T-helper 2 cell (primary cell): ENCODE measurements at places on chromosomes 7 and 10.

DNA sequence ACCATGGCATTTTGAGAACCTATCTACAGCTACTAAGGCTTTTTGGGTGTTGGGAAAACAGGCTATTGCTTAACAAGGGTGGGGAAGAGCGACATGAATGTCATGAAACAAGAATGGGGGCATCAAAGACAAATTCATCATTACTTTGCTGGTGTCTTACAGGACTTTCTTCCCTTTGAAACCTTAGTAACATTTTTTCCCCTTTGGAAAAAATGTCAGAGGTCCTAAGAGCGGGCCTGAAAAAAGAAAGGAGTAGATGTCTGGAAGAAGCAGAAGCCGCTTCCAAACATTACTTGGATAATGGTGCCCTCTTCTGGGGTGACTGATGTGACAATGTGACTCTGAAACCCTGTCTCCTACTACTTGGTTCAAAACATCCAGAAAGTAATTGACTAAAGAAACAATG, 3.8 kb upstream of the DDX50 start:
- peak; percentile 55 for DNase-seq

- DNase-seq: no peak
These were observed 1.4 kb downstream of the KBTBD2 start for GRCh38 chr7:32890010-32890792.

GRCh38 chr10:76444034-76444800, 1012.8 kb downstream of the LRMDA start:
- DNase-seq: no peak

- no peak for DNase-seq
These were observed 2.8 kb downstream of the FAM180A start for GRCh38 chr7:135745703-135746312.

- no peak for DNase-seq
These were observed 36.1 kb upstream of the COMMD3 start for GRCh38 chr10:22280078-22280477.

- peak; percentile 90 for DNase-seq
These were observed 984 bp downstream of the SMURF1 start for GRCh38 chr7:99142727-99143520.

GRCh38 chr10:46321770-46322169, 35.0 kb downstream of the ANTXRL start:
- no peak for DNase-seq

DNA sequence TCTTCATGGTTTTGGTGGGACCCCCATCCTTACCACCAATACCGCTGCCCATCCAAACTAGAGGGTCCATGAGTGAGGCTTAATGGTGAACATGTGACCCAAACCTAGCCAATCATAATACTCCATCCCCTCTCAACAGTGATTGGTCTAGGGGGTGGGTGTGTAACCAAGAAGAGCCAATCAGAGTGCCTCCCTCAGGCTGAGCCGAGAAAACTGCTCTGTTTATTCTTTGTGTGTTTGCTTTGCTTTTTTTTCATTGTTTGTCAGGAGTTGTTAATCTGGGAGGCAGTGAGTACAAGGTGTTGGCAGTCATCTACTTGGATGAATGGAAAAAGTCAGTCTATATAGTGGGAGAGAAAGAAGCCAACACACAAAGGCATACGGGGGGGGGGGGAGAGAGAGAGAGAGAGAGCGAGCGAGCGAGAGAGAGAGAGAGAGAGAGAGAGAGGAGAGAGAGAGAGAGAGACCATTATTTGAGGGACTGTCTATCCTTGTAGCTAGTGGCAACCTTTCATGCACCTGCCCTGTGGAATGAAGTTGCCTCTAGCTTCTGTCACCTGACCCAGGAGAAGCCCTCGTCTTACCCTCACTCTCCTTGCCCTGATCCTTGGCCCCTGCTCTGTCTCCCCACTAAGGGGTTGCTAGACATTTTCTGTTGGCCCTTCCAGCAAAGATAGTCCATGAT, 441.7 kb downstream of the TYW1 start:
- no peak for DNase-seq

DNA sequence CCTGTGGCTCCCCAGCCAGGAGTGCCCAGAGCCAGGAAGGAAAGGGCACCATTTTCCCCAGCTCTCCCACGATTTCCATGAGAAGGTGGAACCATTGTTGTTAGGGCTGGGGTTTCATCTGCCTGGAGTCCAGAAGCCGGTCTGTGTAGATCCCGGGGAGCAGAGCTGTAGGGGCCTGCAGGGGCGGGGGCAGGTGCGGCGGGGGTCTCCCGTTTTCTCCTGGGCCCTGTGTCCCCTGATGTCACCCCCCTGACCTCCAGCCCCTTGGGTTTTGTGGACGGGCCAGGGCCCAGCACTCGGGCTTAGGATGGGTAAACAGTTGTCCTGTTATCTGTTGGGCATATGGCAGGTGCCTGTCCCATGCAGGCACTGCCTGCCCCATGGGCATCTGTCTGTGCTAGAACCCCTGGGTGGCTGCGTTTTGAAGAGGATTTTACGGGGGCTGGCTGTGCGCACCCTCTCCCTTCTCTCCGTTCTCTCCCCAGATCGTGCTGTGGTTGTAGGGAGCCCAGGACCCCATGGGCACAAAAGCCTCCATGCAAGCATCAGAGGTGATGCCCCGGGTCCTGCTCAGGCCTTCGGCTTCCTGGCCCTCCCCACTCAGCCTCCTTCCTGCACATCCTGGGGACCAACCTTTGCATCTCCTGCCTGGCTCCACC, 158.8 kb downstream of the WDR37 start:
- DNase-seq: no peak

DNA sequence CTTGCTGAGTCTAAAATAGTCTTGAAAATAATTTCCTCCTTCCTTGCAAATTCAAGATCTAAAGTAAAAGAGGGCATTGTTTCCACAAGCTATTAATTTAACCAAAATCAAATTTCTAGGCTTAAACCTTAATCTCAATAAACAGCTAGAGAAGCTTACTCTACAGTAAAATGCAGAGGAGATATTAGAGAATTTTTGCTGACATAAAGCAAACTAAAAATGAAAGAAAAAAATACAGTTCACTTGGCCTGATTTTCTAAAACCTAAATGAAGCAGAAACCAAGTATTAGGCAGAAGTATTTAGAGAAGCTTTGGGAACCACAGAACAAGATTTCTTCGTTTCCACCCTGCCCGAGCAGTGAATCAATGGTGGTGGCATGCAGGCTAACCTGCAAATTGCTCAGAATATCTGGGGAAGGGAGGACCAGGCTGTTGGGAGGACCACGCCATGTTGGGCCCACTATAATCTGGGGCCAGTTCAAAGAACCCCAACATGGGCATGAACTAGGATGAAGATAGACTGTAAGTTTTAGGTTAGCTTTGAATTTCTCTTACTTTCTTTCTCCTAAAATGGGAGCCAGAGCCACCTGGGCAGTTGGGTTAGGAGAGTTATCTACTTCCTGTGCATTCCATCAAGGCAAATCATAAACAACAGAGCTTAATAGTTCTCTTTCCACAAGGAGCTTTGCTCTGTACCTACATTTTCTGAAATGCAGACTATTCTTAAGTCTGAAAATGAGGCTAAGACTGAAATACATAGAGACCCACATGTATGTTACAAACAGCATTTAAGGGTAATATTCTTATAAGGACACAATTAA, 4.1 kb downstream of the LAMB1 start:
- DNase-seq: no peak

- DNase-seq: no peak
These were observed 149.9 kb downstream of the NEURL1 start for GRCh38 chr10:103643381-103643780.

DNA sequence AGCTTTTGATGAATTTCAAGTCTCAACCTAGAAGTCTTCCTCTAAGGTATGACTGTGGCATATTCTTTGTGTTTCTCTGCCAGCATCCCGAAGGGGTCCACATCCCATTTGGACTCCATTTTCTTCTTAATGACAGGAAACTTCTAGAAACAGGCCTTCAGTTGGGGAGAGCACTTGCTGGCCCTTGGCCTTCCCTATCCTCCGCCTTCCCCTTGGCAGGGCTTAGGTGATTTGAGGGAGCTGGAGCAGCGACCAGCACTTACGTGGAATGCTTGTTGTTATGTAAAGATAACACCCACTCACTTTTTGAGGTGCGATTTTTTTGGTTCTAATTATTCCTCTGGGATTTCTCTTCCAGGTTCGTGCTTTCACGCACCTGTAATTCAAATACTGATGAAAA, 42.9 kb upstream of the ZNF716 start:
- no peak for DNase-seq

DNA sequence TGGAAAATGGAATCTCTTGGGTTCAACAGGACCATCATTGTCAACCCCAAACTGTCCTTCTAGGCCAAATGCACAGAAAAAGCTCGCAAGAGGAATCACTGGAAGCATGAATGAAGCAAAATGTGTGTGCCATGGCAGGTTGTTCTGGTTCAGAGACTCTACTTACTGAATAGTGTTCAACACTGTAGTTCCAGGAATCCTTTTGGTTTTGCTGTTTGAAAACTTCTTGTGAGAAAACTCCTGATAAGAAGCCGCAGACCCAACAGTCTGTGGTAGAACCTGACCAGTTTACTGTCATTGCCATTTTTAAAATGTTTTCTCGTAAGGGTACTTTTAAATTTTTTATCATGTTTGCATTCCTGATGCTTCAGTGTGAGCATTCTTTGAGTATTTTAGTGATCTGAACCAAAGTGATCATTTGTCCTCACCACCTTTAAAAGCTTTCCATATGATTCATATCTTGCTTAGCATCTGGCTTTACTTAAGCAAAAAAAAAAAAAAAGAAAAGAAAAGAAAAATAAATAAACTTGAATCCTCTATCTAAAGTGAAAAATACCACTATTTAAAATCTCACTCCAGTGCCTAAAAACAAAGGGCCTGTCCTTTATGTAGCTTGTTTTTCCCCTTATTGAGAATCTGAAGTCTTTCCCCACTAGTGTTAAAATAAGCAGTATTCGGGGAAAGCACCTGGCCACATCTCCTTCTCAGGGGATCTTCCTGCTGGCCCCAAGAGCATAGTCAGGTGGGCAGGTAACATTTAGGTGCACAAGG, 92.4 kb downstream of the WNT2 start:
- DNase-seq: no peak

DNA sequence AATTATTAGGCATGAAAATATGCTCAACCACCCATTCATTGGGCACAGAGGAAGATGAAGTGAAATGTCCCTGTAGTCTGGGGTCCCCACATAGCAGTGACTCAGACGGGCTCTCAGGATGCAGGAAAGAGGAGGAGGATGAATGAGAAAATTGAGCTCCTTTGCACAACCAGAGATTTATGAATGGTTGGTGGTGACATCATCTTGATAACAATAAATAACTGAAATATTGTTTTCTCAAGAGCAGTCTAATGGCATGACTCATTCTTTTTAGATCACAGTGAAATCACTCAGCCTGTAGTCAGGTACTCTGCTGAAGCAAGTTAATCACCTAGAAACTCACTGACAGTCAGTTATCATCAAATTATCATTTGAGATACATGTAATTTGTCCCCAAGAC, 254.1 kb downstream of the RELN start:
- DNase-seq: no peak

DNA sequence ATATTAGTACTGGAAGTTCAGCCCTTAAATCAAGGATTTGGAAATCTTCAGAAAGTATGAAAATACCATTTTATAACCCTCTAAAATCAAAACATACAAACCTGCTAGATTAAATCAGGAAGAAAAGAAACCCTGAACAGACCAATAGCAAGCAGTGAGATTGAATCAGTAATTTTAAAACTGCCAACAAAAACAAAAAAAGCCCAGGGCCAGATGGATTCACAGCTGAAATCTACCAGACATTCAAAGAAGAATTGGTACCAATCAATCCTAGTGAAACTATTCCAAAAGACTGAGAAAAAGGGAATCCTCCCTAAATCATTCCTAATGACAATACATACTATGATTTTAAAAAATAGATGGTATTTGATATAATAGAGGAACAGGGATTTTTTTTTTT, 70.1 kb downstream of the MCU start:
- DNase-seq: no peak

GRCh38 chr7:96959135-96959534, 46.2 kb upstream of the DLX6 start:
- DNase-seq: no peak

DNA sequence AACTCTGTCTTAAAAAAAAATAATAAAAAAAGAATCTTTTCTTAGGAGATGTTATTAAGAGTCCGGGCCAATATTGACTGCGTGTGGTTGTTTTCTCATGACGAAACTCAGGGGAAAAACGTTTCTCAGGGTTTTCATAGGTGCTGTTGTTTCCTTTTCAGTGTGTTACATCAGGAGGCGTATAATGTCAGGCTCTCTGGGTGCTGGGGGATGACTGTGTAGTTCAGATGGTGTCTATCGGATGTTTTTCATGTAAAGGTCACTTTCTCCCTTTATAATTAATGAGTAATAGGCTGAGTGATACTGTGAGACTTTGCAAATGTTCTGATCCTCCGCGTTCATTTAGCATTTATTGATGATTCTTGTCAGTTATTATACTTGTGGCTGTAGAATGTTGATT, 84.1 kb downstream of the TAF3 start:
- no peak for DNase-seq

- no peak for DNase-seq
These were observed 71.1 kb downstream of the CFAP58 start for GRCh38 chr10:104424719-104425118.

DNA sequence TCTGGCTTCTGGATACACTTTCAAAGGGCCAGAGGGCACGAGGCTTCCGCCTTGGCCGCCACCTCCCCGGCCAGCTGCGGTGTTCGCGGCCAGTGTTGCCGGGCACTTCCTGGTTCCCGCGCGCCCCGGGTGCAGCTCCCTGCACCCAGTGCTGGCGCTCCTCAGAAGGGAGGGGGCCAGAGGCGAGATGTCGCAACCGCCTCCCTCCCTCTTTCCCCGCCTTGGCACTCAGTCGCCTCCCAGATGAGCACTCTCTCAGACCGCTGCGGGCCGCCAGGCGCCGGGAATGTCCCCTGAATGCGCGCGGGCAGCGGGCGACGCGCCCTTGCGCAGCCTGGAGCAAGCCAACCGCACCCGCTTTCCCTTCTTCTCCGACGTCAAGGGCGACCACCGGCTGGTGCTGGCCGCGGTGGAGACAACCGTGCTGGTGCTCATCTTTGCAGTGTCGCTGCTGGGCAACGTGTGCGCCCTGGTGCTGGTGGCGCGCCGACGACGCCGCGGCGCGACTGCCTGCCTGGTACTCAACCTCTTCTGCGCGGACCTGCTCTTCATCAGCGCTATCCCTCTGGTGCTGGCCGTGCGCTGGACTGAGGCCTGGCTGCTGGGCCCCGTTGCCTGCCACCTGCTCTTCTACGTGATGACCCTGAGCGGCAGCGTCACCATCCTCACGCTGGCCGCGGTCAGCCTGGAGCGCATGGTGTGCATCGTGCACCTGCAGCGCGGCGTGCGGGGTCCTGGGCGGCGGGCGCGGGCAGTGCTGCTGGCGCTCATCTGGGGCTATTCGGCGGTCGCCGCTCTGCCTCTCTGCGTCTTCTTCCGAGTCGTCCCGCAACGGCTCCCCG, at the start of gene FFAR4:
Gene FFAR4, plus strand, starts transcription at position 231 of the 842 bp plus-strand sequence. Its CDS starts 56 bp downstream, at position 287.
- DNase-seq: no peak

GRCh38 chr7:44377134-44377463, 51.7 kb upstream of the CAMK2B start:
- no peak for DNase-seq

DNA sequence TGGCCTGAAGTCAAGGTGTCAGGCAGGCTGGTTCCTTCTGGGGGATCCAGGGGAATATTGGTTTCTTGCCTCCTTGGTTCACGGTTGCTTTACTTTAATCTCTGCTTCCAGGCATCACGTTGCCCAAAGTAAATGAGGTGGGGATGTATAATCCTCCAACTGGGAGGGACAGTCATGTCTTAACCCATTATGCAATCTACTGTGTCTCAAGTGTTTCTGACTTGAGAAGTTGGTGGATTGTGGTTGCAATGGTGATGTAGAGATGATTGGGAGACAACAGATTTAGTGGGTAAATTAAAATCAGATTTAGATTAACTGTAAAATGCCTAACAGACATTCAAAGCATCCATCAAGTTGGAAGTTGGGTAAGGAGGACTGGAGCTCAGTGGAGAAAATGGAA, 32.7 kb downstream of the TBXAS1 start:
- no peak for DNase-seq
